ENCODE measurements at places on chromosomes 3 and 15. TPM values are rescaled to one million over a fixed set of nuclear protein-coding genes. Genes with fewer than 3 reads are reported as not detected.

- no peak for DNase-seq
Measured at GRCh38 chr3:194787072-194787471, 101.4 kb downstream of the FAM43A start.

GRCh38 chr3:12247411-12247810 is 41.5 kb upstream of the PPARG start:
- DNase-seq = no peak

DNA sequence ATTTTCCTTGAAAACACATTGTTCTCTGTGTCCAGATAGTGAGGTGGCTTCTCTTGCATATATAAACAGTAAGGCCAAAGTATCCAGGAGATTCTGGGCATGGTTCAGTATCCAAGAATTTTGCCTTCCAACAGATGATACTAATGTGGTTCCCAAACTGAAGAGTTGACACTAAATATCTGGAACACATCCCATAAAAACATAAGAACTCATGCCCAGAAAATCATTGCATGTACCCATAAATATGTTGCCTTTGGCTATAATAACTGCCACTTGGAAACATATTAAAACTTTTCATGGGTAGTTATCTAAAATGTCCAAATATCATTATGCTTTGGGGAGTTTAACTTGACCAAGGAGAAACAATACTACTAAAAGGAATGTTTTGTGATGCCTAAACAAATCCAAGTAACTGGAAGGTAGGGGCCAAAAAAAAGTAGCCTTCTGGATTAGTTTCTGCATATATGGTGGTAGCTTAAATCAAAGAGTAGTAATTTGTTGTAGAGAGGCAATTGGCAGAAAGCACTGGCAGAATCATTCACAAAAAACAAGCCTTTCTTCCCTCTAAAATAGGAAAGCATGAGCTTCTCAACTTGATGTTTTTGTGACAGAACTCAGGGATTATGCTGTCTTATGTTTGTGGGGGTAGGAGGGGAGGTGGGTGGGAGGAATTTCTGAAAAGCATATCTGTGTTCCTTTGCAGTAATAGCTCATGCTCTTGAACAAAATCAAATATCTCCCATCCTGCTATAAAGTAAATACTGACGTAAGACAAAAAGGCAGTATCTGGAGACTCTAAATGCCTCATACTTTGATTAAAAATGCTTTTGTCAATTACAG is 753.9 kb downstream of the TUSC7 start:
- no peak for DNase-seq

- DNase-seq = no peak
Measured at GRCh38 chr3:175398676-175399075, 539.5 kb downstream of the NAALADL2 start.

- no peak for DNase-seq
Measured at GRCh38 chr3:144332868-144333267, 361.2 kb downstream of the DIPK2A start.

DNA sequence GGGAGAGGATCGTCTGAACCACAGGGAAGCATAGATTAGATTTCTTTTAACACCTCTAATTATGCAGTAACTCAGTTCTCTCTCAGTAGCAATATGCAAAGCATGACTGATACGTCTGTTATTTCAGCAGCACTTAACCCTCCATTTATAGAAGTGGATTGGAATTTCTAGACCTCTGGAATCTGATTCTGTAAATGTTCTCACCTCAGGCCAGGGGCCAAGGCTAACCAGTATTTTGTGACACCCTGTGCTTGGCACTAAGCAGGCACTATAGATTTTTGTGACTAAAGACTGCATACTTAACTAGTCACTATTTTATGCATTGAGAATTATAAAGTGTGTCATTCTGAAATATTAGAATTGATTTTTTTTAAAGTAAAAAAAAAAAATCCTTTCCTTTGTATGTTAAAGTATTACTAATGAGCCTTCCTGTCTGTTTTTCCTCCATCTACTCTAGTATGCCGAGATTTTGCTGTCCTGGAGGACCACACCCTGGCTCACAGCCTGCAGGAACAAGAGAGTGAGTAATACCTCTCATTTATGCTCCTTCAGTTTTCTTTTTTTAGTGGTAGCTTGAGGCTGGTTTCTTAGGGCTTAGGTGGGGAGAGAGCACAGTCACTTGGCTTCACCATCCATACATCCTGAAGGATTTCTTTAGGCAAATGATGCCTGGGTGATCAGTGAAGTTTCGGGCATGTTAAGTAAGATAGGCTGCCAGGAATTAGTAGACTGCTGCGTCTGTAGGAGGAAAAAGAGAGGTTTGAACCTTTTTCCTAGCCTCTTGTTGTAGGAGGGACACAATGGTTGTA is 26.5 kb upstream of the UTS2B start:
- DNase-seq = peak; percentile 39

NR1D2 gene
- total RNA-seq = 16.9 TPM

COL8A1 gene
- 2.4 TPM for total RNA-seq

SLC51B gene
- 6.5 TPM for total RNA-seq

MST1 gene
- 116 TPM for total RNA-seq

CHRFAM7A gene
- total RNA-seq = 0.63 TPM

ITGB5 gene
- total RNA-seq = 109 TPM

ACP3 gene
- total RNA-seq = 7.7 TPM

HIGD2B gene
- total RNA-seq = not detected

Data from hepatocyte (in vitro differentiated cells).